ENCODE measurements at places on chromosomes 2 and 18.

- DNase-seq, result no peak
Observed at GRCh38 chr2:20156836-20157192, 68.1 kb downstream of the SDC1 start.

DNA sequence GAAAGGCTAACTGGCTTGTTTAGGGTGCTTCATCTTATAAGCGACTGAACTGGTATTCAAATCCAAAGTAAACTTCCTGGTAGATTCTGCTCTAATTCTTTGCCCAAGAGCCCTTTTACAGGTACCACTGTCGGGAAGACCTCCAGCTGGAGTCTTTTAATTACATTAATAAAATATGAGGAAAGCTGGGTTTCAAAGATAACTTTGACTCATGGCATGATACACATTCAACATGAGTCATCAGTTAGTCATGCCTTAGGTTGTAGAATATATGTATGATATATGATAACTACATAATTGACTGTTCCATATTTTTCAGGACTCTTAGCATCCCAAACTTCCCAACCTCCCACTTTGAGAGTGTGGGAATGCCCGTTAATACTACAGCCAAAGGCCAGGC lies 32.3 kb downstream of the ZCCHC2 start:
- no peak for DNase-seq

DNA sequence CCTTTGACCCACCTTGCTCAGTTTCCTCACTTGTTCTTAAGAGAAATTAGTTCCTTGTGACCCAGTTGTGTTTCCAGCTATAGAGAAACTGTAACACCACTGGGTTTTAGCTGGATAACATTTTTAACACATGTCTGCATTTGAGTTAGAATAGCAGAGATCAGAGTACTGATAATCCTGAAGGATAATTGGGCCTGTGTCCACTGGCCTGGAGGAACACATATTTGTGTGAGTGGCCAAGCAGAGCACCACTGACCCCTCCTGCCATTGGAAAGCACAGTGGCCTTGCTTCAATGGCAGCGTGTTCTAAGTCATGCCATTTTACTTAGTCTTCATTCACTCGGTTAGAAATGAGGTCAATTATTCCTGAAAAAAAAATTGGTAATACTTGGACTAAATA lies 42.6 kb downstream of the PKP4 start:
- DNase-seq, result no peak

GRCh38 chr2:155830351-155830750 lies 502.2 kb downstream of the NR4A2 start:
- no peak for DNase-seq

GRCh38 chr18:25454730-25455129 lies 102.8 kb upstream of the ZNF521 start:
- no peak for DNase-seq
